Activated CD8-positive, alpha-beta memory T cell treated with anti-CD3 and anti-CD28 coated beads for 1 hour (primary cell): ENCODE measurements at places on chromosomes 6 and 20.

DNA sequence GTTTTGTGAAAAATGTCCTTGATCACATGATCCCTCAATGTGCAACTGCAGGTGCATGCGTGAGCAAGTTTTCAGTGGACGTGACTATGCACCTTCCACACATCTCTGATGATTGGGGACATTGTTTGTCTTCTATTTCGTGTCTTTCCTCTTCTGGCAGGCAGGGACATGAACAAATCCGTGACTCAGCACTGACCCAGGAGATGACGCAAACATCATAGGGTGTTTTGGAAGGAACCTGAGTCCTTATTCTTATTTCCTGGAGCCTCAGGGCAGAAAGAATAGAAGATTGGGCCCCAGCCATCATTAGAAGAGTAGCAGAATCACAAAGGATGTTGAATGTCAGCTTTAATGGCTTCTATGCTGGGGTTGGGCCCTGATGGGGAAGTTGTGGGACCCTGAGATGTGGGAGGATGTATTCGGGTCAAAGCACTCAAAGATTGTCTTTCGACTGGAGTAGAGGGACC, 11.9 kb upstream of the SIRPD start:
- no peak for DNase-seq

DNA sequence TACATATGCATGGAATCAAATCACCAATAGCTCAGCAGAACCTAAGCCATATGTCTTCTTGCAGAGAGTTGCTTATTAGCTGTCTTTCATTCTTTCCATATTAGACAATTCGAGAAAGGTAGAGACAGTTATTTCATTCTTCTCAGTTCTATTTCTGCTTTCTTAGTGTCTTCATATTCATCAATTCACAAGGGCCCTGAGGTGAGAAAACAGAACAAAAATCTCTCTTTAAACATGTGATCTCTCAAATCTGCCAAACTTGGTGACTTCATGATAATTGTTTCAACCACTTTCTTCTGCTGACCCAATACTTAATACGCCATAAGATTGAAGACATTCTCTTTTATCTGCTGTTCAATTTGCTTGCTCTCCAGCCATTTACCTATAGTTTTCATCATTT, 229.7 kb upstream of the MARCKS start:
- no peak for DNase-seq

DNA sequence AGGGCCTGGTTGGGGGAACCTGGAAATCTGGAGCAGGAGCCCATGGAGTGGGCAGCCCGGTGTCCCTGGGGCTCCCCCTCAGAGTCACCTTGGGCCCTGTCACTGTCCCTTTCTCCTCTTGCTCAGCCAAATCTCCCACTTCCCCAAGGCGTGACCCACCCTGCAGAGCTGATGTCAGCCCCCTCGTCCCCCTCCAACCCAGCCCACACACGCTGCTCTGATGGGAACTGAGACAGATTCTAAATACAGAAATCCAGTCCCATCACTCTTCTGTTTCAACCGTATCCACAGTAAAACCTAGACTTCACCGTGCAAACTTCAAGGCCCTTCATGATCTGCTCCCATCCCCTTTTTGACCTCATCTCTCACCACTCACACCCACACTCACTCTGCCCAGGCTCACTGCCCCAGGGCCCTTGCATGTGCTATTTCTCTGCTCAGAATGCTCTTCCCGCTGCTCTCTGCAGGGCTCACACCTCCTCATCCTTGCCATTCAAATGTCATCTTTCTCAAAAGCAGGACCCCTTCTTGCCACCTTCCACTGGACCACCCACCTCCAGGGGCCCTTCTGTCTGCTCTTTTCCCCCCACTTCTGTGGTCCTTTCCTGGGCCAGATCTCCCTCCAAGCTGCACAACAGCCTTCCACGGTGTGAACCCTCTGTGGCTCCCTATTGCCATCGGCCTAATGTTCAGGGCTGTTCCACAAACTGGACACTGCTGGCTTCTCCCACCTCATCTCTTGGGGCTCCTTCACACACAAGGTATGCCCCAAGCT, 16.6 kb downstream of the TGM2 start:
- DNase-seq, result no peak

GRCh38 chr20:25317351-25318075, 69.6 kb downstream of the PYGB start:
- DNase-seq, result no peak
